ENCODE measurements at places on chromosomes 12 and 14. TPM values are rescaled to one million over a fixed set of nuclear protein-coding genes. Genes with fewer than 3 reads are reported as not detected.

The DLGAP5 gene
- 5.1 TPM for total RNA-seq

The RPGRIP1 gene
- under 0.01 TPM for total RNA-seq

The HCAR1 gene
- total RNA-seq: 1.1 TPM

The WASHC3 gene
- total RNA-seq: 113 TPM

The GLT1D1 gene
- total RNA-seq: not detected

The CCDC175 gene
- not detected for total RNA-seq

The LRIG3 gene
- total RNA-seq: 96.1 TPM

The GNS gene
- total RNA-seq: 292 TPM

The NRIP2 gene
- 0.59 TPM for total RNA-seq

The TSHR gene
- not detected for total RNA-seq

The LMNTD1 gene
- not detected for total RNA-seq

The TESPA1 gene
- total RNA-seq: not detected

The ERH gene
- total RNA-seq: 71.9 TPM

The BBOF1 gene
- total RNA-seq: 15.9 TPM

The ATG2B gene
- 43.0 TPM for total RNA-seq

The TCTN2 gene
- 23.6 TPM for total RNA-seq

The TAS2R20 gene
- total RNA-seq: 5.4 TPM

The CLEC4A gene
- total RNA-seq: 0.29 TPM
